Glomerular endothelial cell (primary cell): ENCODE measurements at places on chromosomes 2 and 18.

DNA sequence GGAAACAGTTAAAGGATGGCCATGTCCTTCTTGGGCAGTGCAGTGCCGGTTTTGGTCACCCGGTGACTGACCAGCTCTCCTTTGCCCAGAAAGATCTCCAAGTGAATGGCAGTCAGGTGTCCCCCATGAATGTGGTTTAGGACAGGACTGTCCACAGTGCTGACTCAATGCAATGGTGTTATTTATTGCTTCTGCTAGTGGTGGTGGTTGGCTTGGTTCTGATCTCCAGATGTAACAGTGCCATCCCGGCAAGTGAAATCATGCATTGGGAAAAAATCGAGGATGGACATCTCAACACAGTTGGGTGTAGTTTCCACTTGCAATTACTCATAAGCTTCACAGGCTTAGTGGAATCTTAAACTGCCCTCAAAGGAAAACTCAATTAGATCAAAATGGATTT is 81.9 kb downstream of the TGOLN2 start:
- DNase-seq = no peak

DNA sequence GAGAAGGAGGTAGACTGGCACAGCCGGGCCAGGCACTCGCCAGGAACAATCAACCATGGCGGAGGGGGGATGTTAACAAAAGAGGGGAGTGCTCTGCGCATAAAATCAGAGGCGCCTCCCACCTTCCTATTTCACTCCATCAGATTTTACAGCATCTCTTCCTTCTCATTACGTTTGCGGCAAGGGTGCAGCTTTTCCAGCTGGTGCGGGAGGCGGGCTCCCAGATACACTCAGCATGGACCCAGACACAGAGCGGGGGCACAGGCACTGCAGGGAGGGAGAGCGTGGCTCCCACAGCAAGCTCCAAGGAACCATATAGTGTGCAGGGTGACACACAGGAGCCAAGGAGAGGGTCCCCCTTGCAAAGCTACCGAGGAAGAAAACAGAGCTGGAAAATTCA is 176.3 kb downstream of the EIPR1 start:
- DNase-seq = no peak

- DNase-seq = no peak
These were observed 120.4 kb downstream of the PDE11A start for GRCh38 chr2:177952151-177952550.

DNA sequence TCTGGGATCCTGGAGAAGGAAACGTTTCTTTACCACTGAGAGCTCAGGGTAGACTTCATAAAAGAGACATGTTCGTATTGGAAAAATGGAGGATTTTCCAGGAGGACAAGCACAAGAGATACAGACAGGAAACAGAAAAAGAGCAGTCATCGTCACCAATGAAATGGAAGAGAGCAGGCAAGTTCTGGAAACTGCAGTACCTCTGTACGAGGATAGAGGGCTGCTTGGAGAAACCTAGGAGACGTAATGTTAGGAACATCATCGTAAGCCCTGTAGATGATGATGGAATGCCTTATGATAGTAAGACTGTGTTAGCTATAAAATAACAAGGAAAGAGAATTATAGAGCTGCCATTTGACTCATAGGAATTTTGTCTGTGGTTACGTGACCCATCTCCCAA is 121.1 kb upstream of the KLHL14 start:
- DNase-seq = no peak

- no peak for DNase-seq
These were observed 65.4 kb downstream of the TRIP12 start for GRCh38 chr2:229856413-229856812.

- no peak for DNase-seq
These were observed 285.9 kb downstream of the EIPR1 start for GRCh38 chr2:3091696-3092095.

- DNase-seq = no peak
These were observed 10.8 kb upstream of the SESTD1 start for GRCh38 chr2:179275253-179276012.

GRCh38 chr18:29147944-29148343 is 971.0 kb upstream of the CDH2 start:
- DNase-seq = no peak

DNA sequence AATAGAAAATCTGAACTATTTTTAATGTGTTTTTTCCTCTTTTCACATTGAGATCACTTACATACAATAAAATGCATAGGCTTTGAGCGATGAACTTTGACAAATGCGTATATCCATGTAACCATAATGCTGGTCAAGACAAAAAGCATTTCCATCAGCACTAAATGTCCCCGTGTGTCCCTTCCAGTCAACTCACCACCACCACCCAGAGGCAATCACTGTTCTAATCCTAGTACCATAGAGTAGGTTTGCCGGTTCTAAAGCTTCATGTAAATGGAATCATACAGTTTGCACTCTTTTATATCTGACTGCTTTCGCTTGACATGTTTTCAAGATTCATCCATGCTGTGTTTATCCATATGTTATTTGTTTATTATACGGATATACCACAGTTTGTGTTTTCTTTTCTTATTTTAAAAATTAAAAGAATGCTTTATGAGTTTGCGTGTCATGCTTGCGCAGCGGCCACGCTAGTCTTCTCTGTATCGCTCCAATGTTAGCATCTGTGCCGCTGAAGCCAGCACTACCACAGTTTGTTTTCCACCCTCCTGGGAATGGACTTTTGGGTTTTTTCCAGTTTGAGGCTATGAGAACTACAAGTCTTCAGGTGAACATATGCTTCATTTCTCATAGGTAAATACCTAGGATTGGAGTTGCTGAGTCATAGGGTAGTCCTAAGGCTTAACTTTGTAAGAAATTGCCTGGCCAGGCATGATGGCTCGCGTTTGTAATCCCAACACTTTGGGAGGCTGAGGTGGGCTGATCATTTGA is 197.5 kb upstream of the CHAC2 start:
- no peak for DNase-seq

DNA sequence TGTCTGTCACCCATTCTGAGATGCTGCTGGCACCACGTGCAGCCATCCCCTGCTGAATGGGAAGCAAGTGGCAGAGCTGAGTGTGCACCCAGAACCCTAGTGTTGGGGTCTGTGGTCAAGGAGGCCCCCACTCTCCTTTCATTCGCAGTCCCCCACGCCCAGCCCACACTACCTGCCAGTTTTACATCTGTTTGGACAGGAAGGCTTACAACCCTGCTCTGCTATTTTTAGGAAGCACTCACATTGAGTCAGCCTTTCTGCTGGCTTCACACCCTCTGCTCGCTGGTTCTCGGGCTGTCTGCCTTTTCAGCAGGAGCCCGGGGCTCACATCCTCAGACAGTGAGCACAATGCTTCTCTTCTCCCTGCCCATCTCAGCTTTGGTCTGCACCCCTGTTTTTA is 10.7 kb upstream of the ADCY3 start:
- no peak for DNase-seq

- DNase-seq = peak; percentile 93
These were observed 169.4 kb downstream of the THADA start for GRCh38 chr2:43426305-43427031.

DNA sequence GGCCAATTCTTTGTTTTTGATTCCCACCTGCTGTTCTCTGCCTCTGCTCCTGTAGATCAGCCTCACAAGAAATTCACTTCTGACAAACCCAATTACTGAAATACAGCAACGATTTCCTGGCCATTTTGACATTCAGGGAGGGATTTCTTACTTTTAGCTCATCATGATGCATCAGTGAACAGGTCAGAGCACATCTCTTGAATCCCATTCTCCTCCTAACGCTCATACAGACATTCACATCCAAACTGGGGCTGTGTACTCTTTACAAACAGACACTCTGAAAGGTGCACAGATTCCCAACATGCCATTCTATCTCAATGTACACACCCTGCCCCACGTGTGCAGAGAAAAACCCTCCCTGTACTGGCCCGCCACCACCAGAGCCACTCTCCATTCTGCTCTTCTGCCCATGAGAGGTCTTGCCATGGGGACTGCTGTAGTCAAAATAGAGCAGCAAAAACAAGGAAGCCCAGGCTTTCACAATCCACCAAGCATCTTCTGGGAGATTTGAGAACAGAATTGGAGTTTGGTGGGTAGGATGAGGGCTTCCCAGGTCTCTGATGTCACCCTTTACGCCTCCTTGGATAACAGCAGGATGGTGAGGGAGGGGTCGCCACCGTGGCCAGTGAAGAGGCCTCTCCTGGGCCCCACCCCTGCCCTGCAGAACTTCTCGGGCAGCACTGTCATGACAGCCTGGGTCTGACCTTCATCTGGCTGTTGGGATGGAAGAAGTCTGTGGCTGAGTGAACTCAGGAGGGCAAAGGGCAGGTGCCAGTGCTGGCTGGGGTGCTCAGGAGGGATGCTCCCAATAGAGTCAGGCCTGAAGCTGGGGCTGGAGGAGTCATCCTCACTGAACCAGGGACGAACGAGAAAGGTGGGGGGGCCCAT is 41.9 kb upstream of the ZFP36L2 start:
- DNase-seq = no peak

DNA sequence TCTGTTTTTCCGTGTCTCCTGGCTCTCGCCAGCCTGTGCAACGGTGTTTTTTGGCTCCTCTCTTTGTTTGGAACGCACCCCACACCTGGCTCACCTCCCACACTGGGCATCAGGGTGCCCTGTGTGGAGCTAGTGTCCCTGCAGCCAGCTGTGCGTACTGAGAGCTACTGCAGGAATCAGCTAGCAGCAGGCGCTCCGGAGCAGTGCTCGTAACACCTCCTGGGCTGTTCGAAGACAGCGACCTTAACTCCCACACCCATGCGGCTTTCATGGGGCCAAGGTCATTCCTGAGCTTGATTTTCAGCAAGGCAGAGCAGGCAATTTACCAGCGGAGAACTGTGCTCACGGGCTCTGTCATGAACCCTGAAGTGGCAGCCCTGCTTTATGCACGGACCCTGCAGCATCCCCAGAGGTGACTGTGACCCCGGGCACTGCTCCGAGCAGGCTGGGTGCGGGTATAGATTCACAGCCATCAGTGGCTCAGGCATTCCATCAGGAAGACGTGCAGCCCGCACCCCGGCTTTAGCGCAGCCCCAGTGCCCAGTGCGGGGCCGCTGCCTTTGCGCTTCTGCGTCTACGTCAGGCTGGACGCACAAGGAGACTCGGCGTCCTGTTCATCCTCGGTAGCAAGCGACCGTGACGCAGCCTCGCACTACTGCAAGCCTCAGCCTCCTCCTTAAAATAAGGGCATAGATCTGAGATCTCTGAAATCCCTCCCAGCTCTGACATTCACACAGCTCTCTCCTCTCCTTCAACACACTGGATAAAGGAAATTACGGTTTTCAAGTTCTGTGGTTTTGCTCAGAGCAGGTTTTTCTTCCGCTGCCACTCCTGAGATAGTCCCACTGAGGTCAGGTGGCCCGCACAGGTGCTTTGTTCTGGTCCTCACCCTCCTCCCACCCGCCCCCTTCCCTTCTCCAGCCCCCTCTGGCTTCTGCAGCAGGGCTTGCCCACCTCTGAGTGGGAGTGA is 58.2 kb downstream of the ADI1 start:
- DNase-seq = no peak

DNA sequence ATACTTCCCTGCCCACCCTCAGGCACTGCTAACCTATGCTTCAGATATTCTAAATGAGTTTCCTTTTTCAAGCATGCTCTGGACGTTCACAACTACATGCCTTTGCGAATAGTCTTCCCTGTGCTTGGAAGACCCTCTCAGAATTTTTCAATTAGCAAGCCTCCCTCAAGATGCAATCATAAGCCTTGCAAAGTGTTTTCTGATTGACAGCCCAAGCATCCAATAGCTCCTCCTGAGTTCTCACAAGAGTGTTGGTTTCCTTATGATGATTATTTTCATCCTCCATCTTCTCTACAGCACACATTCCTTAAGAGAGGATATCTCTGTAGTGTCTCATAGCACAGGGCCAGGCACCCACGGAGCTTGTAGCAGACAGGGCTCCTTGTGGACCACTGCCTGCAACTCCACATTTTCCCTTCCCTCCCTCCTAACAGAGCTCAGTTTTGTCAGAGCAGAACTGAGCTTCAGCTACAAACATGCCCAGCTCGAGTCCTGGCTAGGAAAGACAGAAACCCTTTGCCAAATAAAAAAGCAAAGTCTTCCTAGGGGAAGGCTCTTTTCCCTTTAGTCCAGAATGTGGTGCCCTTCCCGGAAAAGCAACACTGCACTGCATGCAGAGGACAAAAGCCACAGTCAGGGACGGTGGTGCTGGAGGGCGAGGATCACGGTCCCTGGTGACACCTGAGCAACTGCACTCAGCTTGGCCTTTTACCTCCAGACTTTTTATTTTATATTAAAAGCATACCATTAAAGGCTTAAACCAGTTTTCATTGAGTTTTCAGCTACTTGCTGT is 819.8 kb upstream of the ID2 start:
- DNase-seq = no peak

DNA sequence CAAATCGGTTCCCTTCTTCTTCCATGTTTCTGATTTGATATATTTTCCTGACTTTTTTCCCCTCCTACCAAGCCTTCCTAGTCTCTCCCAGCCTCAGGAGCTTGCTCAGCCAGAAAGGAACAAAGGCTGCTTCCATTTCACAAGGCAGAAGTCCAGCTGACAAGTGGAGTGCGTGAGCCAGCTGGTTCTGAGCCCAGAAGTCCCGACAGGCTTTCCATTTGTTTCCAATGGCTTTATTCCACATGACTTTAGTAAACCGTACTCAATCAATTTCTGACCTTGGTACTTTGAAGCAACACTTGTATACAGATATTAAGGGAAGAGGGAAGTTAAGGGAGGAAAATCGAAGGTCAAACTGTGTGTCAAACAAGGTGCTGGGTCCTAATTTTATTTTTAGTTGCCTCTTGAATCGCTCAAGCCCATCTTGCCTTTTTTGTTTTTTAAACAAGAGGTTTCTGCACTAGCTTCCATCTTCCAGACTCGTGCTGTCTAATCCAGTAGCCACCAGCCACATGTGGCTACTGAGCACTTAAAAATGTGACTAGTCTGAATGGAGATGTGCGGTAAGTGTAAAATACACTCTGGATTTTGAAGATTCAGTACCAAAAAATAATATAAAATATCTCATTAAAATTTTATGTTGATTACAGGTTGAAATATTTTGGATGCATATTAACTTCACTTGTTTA is 36.2 kb downstream of the WIPF1 start:
- no peak for DNase-seq

GRCh38 chr2:156339865-156340264 is 7.3 kb upstream of the NR4A2 start:
- DNase-seq = no peak

DNA sequence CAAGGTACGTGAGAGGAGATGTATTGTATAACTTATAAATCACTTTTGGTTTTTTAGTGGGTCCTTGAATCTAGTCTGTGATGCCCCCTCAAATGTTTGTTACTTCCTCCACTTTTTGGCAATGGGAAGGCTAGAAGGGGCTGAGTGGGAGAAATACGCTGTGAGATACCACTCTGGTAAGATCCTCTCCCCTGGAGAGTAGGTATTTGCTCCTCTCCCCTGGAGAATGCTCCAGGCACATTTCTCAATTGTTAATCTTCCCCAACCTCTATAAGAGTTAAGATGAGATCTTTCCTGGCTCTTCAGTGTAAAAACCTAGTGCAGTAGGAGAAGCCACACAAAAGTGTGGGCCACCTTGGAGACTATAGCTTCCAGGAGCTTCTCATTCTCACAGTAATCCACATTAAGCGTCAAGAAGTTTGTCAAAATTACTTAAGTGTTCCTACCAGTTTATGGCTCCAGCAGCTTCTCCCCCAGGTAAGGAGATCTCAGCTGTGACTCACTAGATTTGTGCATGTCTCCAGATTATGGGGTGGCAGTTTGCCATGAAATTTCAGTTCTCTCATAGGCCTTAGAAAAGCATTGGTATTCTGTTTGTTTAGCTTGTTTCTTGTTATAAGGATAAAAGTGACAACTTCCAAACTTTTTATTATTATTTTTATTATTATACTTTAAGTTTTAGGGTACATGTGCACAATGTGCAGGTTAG is 182.6 kb downstream of the FSIP2 start:
- no peak for DNase-seq

- no peak for DNase-seq
These were observed 20.8 kb downstream of the CCL20 start for GRCh38 chr2:227834423-227834822.
